ENCODE measurements at places on chromosomes 2 and 18. TPM values are rescaled to one million over a fixed set of nuclear protein-coding genes. Genes with fewer than 3 reads are reported as not detected.

GRCh38 chr2:226979004-226979403 lies 143.2 kb downstream of the RHBDD1 start:
- no peak for DNase-seq

DNA sequence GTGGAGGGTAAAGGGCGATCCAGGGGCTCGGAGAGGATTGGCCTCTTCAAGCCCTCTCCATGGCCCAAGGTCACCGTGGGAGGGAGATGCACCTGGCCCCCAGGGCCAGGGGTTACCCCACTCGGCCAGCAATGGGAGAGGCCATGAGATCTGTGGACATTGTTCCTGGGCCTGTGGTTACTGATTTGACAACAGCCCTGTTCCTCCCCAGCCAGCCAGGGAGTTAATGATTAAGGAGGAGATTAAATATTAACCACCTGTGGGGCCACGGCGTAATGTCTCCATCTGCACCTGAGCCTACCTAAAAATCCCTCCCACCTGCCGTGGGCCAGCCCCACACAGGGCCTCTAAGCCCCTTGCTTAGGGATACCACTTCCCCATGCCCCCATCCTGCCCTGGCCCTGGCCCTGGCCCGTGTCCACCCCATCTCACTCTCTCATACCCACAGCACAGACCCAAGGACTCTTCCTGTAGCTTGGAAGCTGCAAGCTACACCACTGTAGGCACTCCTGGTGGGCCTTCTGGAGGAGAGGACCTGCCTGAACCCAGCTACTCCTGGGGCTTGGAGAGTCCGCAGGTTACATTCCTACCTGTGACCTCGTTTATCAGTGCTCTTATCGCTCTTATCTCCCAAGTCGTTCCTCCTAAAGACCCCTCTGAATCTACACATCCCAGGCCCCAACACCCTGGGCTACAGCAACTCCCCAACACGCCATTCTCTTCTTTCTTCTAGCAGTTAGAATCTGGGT lies 32.1 kb downstream of the ZFP36L2 start:
- no peak for DNase-seq

Gene CSRNP3
- total RNA-seq: 0.41 TPM

DNA sequence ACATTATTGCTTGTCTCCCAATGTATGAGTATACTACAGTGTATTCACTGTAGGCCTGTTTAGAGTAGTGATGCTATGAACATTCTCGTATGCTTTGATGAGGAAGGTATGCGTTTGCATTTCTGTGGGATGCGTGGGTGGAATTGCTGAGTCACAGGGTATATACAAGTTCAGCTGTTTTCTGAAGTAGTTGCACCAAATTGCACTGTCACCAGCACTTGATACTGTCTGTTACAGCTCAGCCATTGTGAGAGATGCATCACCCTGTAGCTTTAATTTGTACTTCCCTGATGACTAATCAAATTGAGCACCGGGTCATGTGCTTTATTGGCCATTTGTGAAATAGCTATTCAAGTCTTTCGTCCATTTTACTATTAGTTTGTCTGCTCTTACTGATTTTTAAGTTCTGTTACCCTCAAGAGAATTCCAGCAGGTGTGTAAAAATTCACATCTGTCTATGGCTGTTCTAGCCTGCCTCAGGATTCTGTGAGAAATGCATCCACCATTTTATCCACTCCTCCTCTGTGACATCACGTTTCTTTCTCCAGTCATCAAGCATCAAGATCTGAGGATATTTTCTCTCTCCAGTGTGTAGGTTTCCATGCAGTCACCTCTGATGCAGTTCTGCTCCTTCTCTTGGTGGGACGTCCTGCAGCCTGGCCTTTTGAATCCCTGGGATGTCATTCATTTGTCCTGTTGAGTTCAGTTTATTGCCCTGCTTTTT lies 72.5 kb downstream of the DGKD start:
- DNase-seq: peak; percentile 37

DNA sequence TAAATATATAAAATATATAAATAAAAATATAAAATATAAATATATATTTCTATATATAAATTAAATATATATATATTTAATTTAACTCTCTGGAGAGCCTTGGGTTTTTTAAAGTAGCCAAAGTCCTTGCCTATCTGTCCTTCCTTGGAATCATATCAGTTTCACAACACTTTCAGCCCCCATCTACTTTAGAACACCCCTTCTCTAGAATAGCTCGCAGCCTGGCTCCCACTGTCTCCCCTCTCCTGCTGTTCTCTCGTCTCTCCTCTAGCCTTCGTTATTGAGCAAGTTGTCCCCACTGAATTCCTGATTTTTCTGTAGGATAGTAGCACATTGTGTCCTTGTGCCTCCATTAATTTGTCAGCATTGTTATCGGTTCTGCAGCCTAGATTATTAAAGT lies 677.0 kb downstream of the RNF144A start:
- no peak for DNase-seq

DNA sequence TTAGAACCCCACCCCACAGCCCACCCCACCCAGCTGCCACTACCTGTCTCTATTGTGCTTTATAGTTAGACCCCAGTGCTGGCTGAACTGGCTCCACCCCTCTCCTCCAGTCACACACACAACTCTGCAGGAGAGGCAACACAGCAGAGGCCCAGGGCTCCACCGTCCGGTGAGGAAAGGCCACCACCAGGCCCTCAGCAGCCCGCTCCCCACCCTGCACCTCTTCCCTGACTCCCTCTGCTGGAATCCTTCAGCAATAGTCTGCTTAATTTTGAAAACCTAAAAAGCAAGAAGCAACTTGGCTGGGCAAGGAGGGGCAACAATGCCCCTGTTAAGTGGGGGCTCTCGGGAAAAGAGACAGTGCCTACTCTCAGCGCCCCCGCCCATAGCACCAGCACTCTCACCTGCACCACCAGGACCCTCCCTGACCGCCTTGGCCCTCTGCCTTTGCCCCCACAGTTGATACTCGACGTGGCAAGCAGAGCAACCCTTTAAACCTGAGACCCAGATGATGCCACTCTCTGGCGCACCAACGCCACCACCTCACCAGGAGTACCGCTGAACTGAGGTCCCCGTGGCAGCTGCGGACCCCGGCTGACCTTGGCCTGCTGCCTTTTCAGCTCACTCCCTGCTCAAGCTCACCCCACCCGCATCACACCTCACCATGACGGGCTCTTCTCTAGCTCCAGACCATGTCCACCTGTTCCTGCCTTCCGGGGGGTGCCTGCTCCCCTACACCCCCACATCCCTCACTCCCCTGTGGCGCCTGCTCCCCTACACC lies 45.7 kb downstream of the NDUFA10 start:
- no peak for DNase-seq

GRCh38 chr2:97998431-97999005 lies 2.8 kb upstream of the TMEM131 start:
- DNase-seq: no peak

Gene TFCP2L1
- total RNA-seq: 4.6 TPM

DNA sequence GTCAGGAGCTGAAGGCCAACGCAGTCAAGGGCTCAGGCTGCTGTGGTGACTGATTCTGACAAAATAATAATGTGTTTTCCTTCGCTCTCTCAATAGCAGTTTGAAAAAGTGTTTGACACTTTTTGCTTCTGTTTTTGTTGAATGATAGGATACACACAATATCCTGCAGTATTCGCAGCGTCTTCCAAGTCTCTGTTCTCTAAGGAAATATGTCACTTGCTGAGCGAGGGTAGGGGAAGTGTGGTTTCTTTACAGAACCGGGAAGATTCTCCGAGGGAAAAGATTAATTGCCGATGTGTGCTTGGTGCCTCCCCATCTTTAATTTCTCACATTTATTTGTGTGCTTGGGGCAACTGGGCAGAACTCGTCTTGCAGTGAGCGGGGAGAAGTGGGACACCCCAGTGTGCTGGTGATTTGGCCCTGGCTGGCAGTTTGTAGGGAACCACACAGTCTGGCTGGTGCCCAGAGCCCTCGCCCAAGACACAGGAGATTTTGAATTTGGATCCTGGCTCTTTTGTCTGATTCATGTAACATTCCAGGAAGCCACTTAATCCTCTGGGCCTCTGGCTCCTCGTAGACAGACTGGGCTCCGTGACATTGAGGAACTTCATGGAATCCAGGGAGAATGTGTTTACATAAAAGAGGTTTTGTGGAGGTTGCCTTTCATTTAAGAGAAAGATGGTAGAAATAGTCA lies 169.4 kb downstream of the LDLRAD4 start:
- no peak for DNase-seq

DNA sequence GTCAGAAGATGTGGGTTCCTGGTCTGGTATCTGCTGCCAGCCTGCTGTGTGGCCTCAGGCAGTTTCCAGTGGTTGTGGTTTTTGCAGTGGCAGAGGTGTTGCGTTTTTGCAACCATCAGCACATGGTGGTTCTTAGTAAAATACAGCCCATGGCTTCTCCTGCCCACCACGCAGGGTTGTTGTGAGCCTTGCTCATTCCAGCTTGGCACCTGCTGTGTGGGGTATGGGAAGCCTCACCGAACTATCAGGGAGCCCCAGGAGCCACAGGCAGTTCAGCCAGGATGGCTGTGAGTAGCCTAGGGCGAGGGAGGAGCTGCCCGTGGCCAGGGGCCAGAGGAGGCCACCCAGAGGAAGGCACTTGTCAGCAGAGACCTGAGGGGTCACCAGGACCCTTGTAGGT lies 9.8 kb downstream of the ARID5A start:
- no peak for DNase-seq

Gene BMP10
- total RNA-seq: not detected

Gene ATP6V1B1
- total RNA-seq: 13.9 TPM

DNA sequence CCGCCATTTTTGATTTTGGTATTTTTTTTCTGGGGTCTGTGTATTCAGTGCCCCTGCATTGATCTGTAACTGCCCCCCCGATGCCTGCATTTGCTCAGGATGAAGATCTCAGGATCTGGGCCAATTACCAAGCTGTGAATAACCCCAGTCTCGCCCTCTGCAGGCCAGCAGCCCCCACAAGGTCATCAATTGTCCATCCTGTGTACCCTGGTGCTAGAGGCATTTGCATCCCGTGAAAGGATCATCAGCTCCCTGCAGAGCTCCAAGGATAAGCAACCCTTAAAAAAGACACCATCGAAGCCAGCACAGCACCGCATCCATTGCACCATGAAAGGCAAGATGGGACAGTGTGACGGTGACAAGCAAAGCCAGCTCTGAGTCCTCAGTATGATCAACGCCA lies 154.1 kb upstream of the KLHL29 start:
- no peak for DNase-seq

GRCh38 chr2:100278986-100279385 lies 43.3 kb downstream of the LONRF2 start:
- DNase-seq: no peak

All from PC-9 (cell line).